ENCODE measurements at places on chromosomes 2 and 18. TPM values are rescaled to one million over a fixed set of nuclear protein-coding genes. Genes with fewer than 3 reads are reported as not detected.

The INPP4A gene
- 23.7 TPM for total RNA-seq

The ITGA6 gene
- 259 TPM for total RNA-seq

The MRO gene
- total RNA-seq: 1.3 TPM

The MEP1B gene
- not detected for total RNA-seq

The KCNG2 gene
- not detected for total RNA-seq

The FBXO41 gene
- 3.8 TPM for total RNA-seq

The CRYGD gene
- total RNA-seq: not detected

The CYRIA gene
- total RNA-seq: 10.5 TPM

The UPP2 gene
- total RNA-seq: not detected

The DYNAP gene
- total RNA-seq: not detected

The MDH1B gene
- 0.58 TPM for total RNA-seq

The DCC gene
- total RNA-seq: not detected

The MRPL53 gene
- 18.0 TPM for total RNA-seq

The TPO gene
- 72.1 TPM for total RNA-seq

The DNAJC27 gene
- 3.6 TPM for total RNA-seq

The KATNAL2 gene
- 3.7 TPM for total RNA-seq

The CXCR1 gene
- 0.37 TPM for total RNA-seq

The IL1A gene
- not detected for total RNA-seq

The DPYSL5 gene
- not detected for total RNA-seq

The KLHL41 gene
- total RNA-seq: not detected
